ENCODE measurements at places on chromosomes 2 and 18.

DNA sequence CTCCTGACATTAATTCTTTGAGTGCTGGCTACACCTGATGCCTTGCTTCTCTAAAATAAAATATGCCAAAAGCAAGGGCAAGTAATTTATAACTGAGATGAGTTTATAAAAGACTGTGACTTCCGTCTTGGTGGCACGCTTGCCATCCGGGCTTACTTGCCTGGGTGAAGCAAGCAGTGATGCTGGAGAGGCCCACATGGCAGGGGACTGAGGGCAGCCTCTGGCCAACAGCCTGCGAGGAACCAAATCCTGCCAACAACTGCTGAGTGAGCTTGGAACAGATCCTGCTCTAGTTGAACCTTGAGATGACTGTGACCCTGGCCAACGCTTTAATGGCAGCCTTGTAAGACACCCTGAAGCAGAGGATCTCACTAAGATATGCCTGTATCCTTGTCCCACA lies 96.1 kb upstream of the CAPN13 start:
- no peak for DNase-seq

DNA sequence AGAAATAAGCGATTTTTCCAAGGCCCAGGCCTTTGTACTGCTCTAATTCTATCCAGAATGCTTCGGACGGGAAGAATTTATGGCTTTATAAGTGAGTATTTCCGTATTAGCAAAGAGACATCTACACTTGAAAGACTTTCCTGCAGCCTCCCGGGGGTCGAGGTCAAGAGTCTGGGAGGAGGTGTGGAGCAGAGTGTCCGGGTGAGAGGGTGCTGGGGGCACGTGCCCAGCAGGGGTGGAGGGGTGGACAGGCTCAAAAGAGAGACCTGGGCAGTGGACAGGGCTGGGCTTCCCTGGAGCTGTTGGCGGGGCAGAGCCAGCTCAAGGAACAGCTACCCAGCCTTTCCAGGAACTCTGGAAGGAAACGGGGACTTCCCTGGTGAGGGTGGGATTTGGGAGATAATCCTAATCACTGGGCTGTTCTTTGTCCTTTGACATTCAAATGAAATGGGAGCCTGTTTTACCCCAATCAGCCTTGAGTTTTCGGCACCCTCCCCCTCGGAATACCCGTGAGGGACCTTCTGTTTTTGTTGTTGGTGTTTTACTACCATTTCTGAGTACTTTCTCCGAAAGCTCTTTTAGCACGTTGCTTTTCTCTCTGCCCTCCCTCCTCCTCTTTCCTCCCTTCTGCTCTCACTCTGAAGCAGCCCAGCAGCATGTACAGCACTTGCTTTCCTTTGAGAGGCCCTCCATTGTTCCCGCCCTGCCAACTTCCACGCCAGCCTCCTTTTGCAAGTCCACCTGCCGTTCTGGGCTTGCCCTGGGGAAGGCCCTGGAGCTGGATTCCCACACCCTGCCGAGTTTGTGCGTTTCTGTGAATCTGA lies 164.7 kb downstream of the AGAP1 start:
- no peak for DNase-seq

- no peak for DNase-seq
These were observed 67.7 kb downstream of the ABI2 start for GRCh38 chr2:203395858-203396257.

DNA sequence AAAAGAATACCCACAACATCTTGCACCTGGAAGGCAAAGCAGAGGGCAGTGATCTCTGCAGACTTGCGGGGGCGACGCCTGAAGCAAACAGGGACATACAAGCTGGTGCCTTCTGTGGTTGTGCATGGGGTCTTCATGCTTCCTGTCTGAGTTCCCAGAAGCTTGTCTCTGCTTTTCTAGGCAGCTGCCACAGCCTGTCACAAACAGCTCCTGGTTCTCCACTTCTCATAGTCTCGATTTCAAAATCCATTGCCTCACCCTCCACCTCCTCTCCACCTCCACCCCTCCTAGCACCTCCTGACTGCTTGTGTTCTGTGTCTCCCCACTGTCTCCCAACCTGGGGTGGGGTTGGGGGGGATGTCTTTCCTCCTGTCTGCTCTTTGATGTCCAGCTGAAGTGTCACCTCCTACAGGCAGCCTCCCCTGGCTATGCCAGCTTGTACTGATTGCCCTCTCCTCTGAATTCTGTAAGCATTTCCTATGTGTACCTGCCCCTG lies 1.7 kb upstream of the PROC start:
- DNase-seq: no peak

All from stimulated activated CD4-positive, alpha-beta T cell treated with anti-CD3 and anti-CD28 coated beads, Interleukin-4, amount 100 ng/mL, for 1 hour (primary cell).